ENCODE measurements at places on chromosomes 12 and 14.

DNA sequence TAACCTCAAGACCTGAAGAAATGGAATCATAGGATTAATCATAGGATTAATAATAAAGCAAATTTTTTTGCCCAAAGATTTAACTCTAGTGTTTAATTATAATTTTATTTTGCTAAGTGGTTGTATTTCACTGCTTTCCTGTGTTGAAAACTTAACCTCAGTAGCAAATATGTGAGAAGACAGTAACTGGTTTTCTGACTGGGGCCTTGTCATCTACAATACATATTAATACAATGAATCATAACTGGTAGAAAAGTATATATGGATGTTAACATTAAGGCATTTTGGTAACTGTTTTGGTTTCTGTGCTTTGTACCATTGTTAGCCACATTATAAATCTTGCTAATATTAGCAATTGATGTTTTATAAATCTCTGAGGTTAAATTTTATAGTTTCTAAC, 92.2 kb downstream of the ACSS3 start:
- DNase-seq, result no peak

DNA sequence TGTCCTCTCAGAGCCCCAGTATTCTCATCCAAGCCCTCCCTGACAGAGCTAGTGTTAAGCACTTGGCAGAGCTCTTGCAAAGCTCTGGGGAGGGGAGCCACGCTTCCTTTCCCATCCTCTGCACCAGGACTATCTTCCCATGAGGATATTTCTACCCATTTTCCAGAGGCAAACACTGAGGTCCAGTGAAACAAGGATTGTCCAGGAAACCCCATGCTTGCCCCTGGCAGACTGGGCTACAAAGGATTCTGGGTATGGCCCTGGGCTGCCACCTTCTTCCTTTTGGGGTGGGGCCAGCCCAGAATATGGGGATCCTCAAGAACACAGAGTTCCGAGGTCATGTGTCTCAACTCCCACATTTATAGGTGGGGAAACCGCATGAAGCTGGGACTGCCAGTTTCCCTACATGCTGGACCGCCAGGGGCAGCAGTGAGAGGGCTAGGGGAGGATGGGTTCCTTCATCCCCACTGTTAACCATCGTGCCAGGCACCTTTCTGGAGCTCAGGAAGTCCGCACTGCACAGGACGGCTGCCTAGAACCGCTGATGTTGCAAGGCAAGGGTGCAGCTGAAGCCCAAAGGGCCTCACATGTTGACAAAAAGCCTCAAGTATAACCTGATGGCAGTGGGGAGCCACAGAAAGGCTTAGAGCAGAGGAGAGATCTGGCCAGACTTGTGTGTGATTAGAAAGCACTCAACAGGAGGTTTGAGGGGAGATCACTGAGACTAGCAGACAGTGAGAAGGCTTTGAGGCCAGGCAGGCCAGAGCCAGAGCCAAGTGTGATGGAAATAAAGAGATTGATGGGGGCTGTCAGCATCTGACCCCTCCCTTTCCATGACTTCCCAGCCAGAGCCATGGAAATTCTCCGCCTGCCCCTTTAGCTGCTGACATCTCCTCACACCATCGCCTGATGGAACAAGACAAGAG, 5.5 kb upstream of the CCDC85C start:
- DNase-seq, result no peak

- no peak for DNase-seq
Observed at GRCh38 chr12:79059557-79059956, 195.0 kb downstream of the SYT1 start.

DNA sequence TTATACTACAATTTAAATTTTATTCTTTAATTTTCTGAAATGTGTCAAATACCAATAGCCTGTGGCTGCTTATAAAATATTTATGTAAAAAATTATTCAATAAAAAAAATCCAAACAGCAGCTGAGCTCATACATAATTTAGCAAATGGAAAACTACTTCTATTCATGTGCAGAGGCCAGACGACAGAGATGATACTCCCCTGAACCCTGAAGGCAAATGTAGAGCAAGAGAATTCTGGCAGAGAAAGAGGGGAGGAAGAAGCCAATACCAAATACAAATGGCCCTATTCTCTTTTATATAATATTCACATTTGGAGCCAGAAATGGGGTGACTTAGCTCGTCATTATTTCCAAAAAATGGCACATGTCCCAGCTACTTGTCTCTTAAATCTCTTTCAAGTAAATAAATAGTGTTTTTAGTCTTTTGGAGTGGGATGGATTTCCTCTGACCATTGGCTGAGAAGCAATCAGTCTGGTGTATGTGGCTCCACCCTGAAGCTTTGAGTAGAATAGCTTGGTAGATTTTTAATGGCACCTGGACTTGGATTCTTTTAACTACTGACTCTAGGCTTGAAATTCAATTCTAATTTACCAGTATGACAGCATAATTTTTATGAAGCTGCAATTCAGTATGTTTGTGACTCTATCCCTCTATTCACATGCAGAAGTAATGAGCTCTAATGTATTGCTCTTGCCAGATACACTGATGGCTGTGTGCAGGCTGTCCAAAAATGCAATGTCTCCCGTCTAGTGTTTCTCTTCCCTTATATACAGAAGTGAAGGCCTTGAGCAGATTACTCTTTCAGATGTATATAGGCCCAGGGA, 113.4 kb upstream of the SCAF11 start:
- no peak for DNase-seq

GRCh38 chr12:87836190-87836589, 193.0 kb downstream of the C12orf50 start:
- DNase-seq, result no peak

DNA sequence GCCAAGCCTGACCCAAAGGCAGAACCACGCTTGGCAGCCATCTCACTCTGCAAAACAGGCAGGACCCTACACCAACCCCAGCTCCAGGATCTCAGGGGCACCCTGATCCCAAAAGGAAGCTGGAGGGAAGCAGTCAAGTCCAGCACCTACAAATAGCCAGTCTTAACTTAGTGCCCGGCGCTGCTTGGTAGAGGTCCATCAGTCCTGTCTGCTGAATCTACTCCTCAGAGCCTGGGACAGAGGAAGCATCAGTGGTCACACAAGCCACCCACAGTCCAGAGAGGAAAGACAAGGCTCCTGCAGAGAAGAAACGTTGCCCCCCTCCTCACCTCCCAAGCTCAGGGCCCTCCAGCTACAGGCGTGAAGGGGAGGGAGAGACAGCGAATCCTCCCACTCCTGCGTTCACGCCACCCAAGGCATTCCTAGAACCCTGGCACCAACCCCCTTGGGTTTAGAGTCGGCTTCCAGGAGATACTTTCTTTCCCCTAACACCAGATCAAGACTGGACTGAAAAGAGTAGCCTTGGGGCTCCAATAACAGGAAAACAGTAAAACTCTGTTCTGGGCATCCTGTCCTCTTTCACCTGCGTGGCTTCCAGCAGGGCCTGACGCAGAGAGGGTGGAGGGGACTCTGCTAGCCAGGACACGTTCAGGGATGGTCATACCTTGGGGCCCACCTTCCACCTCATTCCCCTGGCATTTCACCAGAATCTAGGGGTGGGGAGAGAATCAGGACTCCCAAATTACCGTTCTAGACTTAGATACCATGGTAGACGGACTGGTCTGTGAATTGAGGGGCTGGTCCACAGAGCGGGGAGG, 1.2 kb downstream of the PXN start:
- DNase-seq, result no peak

DNA sequence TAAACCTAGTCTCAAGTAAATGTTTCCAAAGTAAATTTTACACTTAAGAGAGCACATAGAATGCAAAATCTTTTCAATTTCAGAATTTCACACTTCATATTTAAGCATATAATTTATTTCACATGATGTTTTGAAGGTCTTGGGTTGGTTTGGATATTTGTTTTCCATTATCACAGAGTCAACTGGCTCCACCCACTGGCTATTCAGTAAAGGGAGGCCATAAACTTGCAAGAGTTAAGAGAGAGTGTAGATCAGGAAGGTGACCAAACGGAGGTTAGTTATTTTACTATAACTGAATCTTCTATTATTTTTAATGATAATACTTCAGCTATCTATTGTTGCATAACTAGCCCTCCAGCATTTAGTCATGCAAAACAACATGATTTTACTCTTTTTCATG, 6.2 kb upstream of the CPNE8 start:
- no peak for DNase-seq

DNA sequence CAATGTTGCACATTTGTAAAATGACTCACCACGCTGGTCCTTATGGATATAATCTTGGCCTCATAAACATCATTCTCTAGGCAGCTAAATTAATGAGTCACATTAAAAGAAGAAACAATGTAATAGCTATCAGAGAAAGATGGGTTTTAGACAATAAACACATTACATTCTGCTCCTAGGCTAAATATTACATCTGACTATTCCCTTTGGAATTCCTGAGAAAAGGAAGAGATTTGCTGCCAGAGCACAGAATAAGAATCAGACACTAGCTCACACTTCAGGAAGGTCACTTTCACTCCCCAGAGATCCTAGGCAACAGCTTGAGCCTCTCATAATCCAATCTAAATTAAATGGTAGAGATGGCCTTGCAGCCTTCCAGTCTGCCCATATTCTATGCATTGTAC, 218.2 kb downstream of the PTPRO start:
- DNase-seq, result no peak

DNA sequence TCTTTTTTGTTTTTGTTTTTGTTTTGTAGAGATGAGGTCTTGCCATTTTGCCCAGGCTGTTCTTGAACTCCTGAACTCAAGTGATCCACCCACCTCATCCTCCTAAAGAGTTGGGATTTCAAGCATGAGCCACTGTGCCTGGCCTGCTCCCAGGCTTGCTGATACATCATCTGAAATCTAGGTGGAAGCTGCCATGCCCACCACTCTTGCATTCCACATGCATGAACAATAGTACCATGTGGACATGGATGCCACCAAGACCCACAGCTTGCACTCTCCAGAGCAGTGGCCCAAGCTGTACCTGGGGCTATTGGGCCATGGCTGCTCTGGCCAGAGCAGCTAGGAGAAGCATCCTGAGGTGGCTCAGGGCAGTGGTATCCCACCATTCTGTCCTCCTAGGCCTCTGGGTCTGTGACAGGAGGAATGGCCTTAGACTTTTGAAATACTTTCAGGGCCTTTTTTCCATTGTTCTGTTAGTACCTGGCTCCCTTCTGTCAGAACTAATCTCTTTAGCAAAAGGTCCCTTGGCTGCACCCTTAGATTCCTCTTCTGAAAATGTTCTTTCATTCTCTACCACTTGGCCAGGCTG, 13.7 kb downstream of the FLVCR2 start:
- DNase-seq, result no peak

DNA sequence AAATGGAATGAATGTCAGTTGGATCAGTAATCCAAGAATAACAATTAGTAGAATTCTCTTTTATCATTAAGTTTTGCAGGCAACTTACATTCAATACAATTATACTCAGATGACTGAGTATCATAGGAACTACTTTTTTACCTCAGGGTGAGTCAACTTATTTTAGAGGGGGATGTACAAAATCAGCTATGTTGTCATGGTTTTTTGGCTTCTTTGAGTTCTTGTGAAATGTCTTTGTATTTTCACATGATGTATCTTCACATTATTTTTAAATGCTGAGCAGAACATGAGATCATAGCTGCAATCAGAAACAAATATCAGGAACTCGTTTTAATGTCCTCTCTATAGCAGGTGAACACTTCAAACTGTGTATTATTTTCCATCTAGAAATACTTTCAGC, 65.3 kb upstream of the PTPRR start:
- no peak for DNase-seq

DNA sequence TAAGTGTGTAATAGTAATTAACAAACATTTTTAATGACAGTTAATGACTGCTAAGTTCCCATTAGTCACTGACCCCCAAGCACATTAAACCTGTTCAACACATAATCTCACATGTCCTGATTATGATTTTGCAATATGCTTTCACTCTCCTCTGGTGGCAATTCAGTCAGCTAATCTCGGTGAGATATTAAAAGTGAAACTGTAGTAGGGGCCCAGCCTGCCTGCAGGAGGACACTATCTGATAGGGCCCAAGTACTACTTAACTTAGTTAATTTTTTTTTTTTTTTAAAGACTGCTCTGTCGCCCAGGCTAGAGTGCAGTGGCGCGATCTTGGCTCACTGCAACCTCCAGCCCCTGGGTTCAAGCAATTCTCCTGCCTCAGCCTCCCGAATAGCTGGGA, 48.8 kb downstream of the CIT start:
- DNase-seq, result no peak

DNA sequence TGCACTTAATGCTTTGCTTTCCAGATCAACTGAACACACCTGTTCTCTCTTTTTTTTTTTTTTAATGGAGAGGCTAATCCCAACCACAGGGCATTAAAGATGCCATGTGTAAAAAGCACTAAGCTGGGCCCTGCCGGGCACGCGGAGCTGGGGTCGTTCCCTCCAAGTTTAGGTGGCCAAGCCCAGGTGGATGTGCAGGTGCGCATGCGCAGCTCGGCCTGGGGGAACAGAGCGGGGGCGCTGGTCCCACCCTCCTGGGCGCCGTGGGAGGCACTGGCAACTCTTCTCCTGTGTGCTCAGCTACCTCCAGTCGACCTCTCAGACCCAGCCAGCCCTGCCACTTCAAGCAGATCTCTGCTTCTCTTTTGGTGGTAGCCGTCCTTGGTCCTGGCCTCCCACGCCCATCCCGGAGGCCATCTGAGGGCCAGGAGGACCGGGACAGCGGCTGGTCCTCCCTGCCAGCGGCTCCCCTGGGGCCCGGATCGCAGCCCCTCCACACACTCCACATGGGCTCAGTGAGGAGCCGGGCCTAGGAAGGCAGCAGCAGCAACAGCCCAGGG, 679.3 kb downstream of the BCL11B start:
- no peak for DNase-seq

DNA sequence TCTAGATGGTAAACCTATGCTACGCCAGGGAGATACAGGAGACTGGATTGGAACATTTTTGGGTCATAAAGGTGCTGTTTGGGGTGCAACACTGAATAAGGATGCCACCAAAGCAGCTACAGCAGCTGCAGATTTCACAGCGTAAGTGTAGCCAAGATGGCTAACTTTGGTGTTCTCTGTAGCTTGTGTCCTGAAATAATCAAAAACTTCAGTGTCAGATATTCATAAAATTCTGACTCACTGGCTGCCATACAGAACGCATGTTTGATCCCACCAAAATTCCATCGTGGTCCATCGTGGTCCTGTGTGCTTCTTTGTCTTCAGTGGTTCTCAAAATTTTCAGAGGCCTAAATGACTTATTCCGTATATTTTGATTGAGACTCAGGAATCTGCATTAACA, 1.3 kb downstream of the STRAP start:
- no peak for DNase-seq

GRCh38 chr14:29895591-29896083, 32.0 kb downstream of the PRKD1 start:
- DNase-seq, result no peak

GRCh38 chr12:75560167-75560566, 48.8 kb upstream of the KRR1 start:
- DNase-seq, result no peak
